ENCODE measurements at places on chromosomes 11 and 22.

DNA sequence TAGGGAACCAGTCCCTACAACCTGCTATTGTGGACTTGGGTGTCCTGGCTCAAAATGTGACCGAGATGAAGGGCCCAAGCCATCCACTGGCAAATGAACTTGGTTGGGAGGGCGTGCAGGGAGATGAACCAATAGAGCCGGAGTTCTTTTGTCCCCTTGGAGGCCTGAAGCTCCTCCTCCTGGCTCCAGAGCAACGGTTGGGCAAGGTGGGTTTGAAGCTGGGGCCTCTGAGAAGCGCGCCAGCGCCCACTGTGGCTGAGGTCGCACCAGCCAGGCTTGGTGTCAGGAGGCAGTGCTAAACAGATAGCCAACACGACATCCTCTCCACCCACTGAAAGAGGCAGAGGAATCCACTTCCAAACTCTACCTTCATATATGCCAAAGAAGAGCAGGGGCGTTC is 36.0 kb upstream of the PACSIN2 start:
- no peak for DNase-seq

DNA sequence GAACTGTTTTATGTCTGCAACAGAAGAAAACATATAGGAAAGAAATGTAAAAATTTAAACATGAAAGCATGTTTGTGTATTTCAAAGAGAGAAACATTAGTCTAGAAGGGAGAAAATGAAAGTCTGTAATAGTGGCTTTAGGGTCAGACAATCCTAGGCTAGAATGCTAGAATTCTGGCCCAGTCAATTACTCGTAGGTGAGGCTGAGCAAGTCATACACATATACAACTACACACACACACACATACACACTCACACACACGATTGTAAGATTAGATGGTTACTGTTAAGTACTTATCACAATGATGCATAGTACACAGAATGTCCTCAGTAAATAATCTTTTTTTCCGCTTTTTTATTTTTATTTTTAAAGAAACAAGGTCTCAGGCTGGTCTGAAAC is 37.7 kb upstream of the PCF11 start:
- no peak for DNase-seq

DNA sequence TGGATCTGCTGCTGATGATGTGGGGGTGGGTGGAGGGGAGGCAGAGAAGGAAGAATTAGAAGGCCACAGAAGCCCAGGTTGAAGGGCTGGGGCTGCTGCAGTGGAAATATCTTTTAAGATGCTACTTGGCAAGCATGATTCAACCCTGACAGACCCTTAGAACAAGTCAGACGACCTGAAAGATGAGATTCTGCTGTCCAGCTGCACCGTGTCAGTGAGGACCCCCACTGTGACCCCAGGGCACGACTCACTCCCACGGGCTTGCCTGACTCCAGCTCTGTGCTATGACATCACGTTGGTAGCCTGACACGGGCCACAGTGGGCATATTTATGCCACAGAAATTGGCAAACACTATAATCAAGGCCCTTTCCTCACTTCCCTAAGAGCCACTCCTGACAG is 36.0 kb downstream of the LRFN4 start:
- DNase-seq, result no peak

- DNase-seq, result no peak
These were observed 103.5 kb downstream of the WNT11 start for GRCh38 chr11:76102802-76103201.

Data from activated naive CD4-positive, alpha-beta T cell treated with anti-CD3 and anti-CD28 coated beads, Interleukin-2, amount 50 U/mL, for 72 hours (primary cell).